ENCODE measurements at places on chromosomes 13 and 19.

DNA sequence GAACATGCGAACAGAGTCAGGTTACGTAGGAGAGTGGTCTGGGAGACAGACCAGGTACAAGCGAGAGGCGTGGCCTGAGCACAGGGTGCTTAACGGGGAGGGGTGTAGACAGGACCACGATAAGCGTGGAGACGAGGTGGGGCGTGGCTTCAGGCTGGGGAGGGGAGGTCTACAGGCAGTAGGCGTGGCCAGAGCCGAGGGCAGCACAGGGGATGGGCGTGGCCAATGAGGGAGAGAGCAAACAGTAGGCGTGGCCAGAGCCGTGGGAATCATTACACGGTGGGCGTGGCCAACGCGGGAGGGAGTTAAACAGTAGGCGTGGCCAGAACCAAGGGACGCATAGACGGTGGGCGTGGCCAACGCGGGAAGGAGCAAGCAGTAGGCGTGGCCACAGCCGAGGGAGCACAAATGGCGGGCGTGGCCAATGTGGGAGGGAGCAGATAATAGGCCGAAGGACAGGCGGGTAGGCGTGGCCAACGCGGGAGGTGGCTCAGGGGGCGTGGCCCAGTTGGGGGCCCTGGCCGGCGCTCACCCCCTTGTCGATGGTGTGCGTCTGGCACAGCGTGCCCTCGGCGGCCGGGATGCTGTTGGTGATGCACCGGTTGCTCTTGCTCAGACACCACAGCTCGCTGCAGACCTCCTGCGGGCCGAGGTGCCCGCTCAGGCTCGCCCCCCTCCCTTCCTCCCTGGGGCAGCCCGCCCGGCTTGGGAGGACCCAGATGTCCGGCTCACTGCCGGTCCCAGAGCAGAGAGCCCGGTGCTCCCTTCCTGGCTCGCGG is 15.2 kb upstream of the MYO1F start:
- DNase-seq = peak; percentile 90

- no peak for DNase-seq
Measured at GRCh38 chr19:40236366-40236765, 9.9 kb upstream of the CCNP start.

- DNase-seq = no peak
Measured at GRCh38 chr13:113550453-113550852, 34.1 kb upstream of the TFDP1 start.

DNA sequence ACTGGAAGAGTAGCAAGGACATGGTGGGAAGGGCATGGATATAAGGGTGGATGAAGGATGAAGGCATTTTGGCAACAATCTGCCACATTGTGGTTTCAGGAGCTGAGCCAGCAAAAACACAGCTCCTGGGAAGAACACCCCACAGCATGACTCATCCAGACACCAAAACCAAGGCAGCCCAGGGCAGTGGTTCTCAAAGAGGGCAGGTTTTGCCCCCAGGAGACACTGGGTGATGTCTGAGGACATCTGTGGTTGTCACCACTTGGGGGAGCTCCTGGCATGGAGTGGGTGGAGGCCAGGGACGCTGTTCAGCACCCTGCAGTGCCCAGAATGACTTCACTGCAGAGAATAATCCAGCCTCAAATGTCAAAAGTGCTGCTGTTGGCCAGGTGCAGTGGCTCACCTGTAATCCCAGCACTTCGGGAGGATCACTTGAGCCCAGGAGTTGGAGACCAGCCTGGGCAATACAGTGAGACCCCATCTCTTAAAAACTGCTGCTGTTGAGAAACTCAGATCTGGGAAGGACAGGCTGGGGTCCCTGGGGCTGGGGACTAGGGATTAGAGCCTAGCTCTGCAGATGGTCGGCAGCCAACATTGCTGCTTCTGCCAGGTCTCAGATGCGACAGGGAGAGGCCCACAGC is 16.1 kb downstream of the ZFR2 start:
- DNase-seq = no peak

DNA sequence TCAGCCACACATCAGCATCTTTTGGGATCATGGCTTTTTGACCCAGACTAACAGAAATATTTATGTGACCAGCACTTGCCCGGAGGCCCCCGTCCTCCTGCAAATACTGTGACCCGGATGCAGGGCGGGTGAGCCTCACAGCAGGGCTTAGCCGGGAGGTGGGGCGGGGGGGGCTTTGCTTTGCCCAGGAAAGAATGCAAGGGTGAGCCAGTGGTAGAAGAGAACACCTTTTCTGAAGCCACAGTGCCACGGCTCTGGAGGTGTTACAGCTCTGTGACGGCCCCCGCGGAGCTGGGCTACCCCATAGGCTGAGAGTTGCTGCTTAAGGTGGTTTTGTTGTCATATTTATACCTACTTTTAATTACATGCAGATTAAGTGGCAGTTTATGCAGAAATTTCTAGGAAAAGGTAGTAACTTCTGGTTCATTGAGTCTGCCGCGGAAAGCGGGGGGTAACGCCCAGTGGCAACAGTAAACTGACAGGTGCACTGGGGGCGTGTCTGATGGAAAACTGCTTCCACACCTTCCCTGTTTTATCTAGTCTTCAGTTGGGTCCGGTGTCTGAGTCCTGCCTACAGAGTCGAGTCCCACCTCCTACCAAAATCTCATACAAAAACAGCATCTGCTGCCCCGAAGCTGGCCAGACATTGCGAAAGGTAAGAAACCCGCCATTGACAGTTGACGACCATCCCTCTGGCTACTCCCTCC is 187.9 kb downstream of the TEX29 start:
- no peak for DNase-seq

GRCh38 chr19:6774821-6775707 is 2.6 kb downstream of the VAV1 start:
- DNase-seq = no peak

DNA sequence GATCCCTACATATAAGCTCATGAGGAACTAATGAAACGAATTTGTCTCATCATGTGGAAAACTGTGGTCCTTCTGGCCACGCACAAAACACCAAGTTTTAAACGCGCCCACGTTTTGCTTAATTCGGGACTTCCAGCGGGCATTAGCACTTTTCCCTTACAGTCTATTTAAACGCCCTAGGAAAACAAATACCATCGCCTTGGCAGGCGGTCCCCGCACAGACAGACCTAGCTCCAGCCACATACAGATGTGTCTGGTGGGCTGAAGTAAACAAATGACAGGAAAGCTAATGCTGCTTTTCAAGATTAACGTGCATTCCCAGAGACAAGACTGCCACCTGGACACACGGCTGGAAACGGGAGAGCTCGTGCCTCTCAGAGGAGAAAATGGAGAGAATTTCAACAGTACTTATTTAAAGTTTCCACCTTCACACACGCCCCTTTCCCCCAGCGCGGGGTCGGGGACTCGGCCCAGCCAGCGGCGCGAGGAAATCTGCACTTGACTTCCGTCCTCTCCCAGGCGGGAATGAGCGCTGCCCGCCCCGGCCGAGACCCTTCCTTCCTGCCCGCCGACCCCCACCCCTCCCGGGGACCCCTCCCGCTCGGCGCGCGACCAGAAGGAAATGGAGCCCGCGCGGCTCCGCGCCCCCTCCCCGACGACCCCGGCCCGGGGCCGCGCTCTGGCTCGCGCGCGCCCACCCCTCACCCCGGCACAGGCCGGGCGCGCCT is 931 bp downstream of the USP12 start:
- no peak for DNase-seq

- no peak for DNase-seq
Measured at GRCh38 chr13:35729926-35730627, 253.6 kb upstream of the MAB21L1 start.

GRCh38 chr13:46797501-46798237 is 708 bp upstream of the ESD start:
- no peak for DNase-seq

- DNase-seq = no peak
Measured at GRCh38 chr19:32566246-32566830, 14.7 kb upstream of the PDCD5 start.

DNA sequence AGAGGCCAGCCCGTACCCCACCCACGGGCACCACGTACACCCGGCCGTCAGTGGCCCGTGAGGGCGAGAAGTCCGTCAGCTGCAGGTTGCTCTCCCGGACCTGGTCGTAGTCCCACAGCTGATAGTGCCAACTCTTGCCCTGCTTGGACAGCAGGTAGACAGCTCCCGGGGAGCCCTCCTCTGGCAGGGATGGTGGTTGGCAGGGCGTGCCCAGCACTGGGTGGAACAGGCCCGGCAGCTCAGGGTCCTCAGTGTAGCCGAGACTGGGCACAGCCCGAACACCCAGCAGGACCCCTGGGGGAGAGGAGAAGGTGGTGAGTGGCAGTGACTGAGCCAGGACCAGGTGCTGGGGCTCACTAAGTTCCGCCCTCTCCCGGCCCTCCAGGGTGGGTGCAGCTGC is 7.8 kb downstream of the ACTMAP start:
- no peak for DNase-seq

DNA sequence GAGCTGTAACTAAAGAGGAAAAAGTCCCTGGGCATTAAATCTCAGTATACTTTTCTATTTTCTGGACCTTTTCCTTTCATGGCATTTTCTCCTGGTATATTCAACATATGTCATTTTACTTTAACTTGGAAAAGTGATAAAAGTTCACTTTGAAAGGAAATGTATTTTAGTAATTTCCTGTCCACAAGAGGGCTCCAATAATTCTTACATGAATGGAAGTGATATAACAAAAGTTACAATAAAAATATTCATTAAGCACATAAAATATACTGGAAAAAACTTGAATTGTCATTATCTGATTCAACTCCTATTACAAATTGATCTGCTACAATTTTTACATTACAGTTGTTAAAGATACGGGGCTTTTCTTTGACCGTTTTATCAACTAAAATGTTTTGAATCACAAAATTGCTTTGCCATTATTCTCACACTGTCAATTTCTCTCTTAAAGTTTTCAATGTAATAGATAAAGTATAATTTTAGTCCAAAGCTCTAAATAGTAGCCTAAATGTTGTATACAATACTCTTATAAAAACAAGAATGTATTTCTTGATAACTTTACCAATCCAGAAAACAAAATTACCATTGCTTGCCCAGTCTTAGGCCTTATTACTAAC is 4.9 kb downstream of the UBL3 start:
- DNase-seq = no peak

DNA sequence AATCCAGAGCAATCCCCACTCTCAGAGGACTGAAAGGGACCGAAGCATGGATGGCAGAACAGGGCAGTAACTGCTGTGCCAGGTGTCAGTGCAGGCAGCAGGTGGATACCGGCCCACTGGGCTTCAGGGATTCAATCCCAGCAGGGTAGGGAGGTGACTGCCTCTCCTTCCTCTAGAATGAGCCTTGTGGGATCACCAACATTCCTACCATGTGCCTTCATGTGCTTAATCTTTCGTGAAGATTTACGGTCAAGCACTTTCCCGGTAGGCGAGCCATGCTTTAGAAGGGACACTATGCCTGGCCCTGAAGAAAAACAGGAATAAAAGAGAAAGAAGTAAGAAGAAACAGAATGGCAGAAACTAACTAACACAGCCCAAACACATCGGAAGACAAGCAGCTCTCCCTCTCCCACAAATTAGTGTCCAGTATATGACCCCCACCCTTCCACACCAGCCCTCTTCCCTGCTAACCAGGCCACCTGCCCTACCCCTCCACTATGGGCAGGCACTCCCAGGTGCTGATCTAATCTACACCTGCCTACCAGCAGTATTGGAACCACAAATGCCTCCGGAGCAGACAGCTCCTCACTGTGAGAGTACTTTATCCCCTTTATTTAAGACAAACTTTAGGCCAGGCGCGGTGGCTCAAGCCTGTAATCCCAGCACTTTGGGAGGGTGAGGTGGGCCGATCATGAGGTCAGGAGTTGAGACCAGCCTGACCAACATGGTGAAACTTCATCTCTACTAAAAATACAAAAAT is 162.5 kb downstream of the NUFIP1 start:
- no peak for DNase-seq

DNA sequence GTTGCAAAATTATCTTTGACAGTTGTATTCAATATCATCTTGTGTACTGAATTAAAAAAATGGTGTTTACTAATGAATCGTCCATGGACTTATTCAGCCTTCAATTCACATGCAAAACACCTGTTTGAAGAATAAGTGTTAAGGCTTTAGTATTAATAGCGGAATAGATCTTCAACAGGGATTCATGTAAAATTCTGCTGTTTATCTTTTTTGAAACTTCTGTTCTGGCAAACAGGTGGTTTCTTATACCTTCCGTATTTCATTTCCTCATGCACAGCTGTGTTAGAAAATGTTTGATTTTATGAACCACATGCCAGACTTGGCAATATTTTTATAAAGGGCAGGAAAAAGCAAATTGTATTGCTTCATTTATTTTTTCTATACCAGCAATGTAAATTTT is 255.7 kb downstream of the DACH1 start:
- DNase-seq = no peak

DNA sequence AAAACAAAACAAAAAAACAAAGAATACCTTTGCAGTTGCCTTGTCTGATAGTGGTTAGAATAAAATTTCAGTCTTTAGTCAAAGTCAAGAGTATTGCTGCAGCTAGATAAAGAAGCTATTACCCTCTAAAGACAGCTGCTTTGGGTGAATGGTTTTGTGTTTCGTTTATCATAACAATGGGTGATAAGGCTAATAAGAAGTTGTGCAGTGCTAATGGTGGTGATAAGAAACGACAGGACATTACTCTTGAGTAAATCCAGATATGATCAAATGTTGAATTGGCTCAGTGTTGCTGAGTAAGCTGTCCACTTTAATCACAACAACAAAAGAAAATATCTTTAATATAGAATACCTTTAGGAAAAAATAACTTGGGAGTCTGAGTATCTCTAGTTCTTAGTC is 1825.3 kb downstream of the SLITRK5 start:
- DNase-seq = no peak

GRCh38 chr13:41811588-41812021 is 149.3 kb downstream of the VWA8 start:
- no peak for DNase-seq

DNA sequence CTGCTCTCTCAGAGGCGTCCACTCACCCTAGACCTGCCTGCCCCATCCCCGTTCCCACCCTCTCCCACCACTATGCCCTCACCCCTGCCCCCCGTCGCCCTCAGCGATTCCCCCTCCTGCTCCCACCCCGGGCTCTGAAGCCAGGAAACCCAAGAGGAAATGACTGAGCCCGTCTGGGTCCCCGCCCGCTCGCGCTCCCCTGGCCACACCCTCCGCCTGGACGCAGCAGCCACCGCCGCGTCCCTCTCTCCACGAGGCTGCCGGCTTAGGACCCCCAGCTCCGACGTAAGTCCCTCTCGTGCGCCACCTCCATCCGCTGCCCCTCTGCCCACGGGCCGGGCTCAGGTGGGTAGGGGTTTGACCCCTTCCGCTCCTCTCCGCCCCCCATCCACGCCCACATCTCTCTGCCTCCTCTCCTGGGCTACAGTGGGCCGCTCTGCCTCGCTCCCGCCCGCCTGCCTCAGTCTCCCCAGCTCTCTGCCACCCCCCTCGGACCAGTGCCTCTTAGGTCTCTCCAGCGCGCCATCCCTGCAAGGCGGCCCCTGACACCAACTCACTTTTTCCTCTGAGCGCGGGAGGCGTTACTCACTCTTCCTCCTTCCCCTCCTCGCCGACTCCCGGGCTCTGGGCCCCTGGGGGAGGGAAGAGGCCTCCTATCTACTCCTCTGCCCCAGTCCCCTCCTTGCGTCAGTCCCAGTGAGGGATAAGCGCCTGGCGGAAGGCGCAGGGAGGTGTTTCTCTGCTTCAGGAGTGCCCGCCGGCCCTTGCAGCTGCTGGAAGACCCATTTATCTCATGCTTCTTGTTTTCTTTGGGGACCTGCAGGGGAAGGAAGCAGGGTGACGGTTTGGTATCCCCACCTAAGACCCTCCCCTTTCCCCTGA is at the start of gene FXYD5:
Gene FXYD5 (plus strand): TSS at position 211 of the 882 bp plus-strand sequence. CDS start 816 bp downstream, outside the sequence.
- peak; percentile 27 for DNase-seq
